ENCODE measurements at places on chromosomes 3 and 15.

DNA sequence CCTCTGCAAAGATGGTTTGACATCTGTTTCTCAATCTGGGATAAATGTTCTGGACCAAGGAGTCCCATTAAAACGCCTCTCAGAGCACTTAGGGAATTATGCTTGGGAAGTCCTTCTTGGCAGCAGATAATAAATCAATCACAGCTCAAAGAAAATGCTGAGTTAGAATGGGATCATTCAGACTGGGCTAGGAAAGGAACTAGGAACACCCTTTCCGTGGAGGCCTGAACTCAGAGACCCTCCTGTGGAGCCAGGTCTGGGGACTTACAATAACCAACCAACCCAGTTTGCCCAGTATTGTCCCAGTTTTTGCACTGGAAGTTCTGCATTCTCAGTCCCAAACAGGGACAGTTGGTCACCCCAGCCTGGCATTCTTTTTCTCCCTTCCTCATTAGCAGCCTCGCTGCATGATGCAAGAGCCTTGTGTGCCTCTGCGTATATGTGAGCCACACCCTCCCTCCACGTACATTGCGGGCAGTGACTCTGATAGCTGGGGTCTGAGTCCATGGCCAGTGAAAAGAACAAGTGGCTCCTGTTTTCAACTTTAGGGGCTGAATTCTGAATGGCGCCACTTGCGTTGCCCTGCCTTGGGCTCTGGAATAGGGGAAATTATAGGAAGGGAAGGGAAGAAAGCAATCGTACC lies 88.7 kb downstream of the SEMA5B start:
- DNase-seq: no peak

DNA sequence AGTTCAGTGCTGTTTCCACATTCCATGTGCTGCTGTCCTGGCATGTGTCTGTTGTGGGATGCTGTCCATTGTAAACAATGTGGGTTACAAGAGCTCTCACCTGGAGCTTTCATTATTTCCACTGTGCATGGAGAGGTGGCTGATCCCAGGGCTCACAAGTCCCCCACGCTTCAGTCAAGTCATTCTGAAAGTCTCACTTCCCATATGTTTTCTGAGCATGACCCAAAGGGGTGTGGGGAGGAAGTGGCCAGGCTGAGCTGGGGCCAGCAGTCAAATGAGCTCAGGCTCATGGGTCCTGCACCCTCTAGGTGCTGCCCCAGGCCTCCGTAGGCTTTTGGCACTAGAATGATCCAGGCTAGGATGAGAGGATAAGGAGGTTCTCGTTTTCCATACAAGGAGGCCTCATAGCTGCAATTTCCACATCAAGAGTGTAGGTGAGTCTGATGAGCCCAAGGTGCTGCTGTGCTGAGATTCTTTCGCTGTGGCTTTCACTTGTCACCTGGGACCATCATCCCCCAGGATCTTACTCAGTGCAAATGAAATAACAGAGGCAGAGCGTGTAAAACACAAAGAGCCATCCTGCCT lies 22.0 kb downstream of the STARD5 start:
- DNase-seq: no peak

GRCh38 chr3:176375519-176375918 lies 821.8 kb downstream of the TBL1XR1 start:
- DNase-seq: no peak

- no peak for DNase-seq
Measured at GRCh38 chr15:65362491-65362890, 15.3 kb downstream of the IGDCC3 start.

DNA sequence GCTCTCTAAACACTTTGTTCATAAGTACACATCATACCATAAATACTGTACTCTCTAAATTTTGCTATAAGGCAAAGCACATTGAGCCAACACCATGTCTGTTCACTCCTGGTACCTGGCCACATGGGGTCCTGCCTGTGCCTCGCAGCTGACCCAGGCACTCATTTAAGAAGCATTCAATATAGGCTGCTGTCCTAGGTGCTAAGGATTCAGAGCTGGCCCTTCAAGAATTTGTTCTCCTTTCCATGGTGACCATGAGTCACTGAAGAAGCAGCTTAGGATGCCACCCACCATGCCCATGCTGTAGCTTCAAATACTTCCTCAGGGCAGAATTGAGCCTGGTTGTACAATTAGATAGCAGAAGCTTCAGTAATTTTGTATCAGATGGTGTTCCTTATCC lies 119.2 kb upstream of the ZBED2 start:
- DNase-seq: no peak

GRCh38 chr3:99483841-99484240 lies 154.6 kb upstream of the COL8A1 start:
- DNase-seq: no peak

GRCh38 chr3:138609898-138610266 lies 1.3 kb downstream of the FAIM start:
- DNase-seq: no peak

GRCh38 chr15:74262625-74263024 lies 26.5 kb downstream of the CCDC33 start:
- DNase-seq: no peak

GRCh38 chr3:100113723-100114412 lies 433 bp downstream of the FILIP1L start:
- no peak for DNase-seq

DNA sequence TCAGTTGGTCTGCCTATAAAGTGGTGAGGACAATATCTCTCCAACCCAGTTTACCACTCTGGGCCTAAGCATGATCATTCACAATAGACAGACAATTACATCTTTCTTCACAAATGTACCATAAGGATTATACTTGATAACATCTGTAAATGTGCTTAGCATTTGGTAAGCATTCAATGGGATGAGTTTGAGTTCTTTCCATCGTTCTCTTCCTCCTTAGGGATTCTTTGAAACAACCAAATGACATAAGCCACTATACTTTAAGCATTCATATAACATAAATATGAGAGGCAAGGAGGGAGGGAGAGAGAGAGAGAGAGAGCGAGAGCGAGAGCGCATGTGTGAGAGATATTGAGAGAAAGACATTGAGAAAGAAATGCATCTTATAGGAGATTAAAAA lies 303.3 kb upstream of the CBLB start:
- no peak for DNase-seq

DNA sequence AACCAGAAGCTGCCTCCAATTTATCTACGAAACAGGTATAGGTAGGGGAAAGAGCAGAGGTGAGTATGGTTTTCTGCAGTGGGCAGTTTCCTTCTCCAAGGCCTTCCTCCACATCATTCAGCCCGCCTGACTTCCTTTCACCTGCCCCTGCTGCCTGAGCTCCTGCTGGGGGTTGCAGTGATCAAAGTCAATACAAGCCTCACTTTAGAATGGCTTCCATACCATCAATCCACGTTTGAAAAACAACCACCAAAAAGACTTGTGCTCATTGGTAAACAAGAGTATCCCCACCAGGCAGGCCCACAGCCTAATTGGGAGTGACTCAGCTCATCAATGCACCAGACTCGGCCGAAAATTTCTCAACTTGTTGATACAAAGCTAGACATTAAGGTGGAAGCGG lies 159.9 kb downstream of the MAGI1 start:
- no peak for DNase-seq

DNA sequence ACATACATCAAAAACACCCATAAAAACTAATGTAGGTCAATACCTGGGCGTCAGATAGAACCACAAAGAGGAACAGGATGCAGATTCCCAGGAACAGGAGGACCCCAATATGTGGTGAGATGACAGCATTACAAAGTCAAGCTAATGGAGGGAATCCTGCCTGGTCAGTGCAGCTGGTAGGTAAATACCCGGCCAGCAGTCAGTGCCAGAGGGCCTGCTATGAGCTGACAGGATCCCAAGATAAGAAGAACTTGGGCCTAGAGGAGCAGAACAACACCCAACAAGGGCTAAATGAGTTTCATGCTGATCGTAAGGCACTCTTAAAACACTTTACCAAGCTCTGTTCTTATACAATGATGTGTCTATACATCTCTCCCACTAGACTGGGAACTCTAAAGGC lies 61.2 kb upstream of the KCNMB2 start:
- DNase-seq: no peak

DNA sequence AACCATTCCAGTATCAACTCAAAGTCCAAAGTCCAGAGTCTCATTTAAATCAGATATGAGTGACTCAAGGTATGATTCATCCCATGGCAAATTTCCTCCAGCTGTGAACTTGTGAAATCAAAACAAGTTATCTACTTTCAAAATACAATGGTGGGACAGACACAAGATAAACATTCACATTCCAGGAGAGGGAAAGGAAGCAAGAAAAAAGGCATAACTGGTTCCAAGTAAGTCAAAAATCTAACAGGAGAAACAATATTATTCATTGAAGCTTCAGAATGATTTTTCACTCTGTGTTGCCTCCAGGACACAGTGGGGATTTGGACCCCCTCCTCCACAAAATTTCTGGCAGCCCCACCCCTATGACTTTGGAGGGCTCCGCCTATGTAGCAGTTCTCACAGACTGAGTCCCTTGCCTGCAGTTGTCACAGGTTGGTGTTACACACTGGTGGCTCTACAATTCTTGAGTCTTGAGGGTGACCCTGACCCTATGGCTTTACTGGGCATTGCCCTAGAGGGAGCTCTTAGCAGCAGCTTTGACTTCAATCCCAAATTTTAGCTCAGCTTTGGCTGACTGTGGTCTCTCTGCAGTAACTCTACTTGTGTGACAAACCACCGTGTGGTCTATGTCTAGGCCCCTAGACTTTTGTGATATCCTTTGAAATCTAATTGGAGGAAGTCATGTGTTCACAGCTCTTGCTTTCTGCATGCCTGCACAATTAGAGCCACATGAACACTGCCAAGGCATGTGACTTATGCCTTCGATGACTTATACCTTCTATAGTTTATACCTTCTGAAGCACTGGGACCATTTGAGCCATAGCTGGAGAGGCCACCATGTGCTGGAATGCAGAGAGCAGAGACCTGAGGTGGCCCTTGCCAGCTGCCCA lies 644.2 kb downstream of the GRM7 start:
- peak; percentile 8 for DNase-seq

GRCh38 chr3:38985581-38985980 lies 66.2 kb downstream of the SCN11A start:
- DNase-seq: no peak

GRCh38 chr3:185680231-185680630 lies 94.1 kb downstream of the SENP2 start:
- peak; percentile 29 for DNase-seq

DNA sequence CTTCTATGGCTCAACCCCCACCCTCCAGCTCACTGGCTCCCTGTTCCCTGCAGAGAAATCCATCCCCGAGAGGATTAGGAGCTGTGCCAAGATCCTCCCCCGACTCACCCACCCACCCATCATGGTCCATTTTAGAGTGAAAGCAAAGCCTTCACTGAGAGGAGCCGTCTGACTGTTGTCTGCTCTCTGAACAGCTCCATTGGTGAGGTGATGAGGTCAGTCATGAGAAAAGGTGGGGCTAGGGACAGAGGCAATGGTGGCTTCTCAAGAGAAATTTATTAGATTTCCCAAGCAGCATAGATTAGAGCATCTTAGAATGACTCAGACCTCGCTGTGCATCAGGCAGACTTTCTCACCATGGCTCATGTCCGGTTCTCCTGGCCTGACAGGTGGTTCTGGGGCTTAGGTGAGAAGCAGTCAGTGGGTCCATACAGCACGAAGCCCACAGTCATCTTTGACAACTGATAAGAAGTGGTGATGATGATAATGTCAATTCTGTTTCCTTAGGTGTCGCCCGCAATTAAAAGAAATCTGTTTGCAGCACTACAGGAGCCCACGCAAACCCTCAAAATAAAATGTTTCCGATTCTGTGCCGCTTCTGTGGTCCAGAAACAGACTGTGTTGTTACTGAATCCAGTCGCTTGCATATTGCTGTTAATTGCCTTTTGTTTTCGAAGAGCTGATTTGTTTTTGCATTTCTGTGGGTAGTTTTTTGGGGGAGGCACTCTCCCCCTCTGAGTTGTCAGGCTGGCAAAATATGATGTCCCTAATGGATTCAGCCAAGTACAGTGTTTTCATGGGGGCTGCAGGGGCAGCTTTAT lies 24.8 kb upstream of the RHO start:
- DNase-seq: no peak

DNA sequence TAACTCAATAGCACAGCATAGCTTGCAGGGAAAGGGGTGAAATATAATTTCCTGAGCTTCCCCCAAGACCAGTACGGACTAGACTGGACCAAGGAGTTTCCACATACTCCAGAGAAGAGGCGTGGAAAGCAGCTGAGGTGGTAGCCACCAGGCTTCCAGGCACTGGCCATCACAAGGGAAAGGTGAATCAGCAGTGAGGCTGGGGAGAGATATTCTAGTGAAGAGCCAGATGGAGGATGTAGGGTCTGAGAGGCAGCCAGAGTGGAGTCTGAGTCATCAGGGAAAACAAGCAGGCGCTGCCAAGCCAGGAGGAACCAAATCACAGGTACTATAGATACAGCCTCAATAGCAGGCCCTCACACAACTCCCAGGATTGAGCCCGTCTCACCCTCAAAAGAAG lies 9.6 kb upstream of the RASA2 start:
- DNase-seq: no peak

DNA sequence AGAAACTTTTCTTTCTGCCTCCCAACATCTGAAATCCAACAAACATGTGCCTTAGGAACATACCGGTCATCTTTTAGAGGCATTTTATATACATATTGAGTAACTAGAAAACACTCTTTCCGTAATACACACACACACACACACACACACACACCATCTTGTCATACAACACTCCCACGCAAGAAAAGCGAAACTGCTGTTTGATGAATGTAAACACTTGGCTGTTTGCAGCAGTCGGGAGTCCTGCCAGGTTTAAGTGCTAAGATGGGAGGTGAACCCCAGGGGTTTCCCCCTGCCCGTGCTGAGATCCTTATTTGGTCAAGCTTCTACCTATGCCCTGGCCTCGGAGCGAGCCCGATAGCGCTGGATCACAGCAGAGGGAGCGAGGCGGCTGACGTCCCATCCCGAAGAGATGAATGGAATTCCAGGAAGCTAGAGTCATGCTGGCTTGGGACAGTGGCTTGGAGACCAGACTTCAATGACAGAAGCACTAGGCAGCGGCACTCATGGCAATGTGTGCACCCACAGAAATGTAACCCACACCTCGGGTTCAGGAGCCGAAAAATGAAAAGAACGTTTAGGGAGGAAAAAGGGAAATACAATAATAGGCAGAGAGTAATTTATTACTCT lies 1.3 kb upstream of the THBS1 start:
- peak; percentile 86 for DNase-seq

DNA sequence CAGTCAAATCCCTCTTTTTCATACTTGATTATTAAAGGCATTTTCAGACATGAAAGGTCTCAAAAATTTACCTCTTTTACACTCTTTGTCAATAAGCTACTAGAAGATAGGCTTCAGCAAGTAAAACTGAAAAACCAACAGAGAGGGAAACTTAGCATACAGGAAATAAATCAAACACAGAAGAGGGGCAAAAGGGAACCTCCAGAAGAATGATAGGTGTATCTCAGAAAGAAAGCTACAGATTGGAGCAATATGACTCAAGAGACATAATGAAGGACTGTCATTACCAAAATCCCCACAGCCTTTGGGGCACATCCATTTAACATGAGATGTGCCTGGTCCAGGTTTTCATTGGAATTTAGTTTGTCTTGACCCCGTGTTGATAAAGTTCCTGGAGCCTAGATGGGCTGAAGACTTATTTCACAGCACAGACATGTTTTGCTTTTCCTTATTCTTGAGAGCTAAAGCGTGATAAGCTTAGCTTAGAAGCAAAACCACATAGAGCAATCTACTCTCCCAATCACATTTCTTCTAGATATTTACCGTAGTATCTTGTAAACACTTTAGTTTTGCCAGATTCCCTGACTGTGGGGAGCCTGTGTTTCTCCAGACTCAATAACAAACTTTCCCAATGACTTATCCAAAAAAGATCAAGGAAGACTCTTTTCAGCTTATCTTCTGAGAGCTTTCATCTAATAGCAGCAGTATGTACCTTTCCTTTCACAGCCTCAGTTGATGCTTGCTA lies 11.7 kb downstream of the LRRFIP2 start:
- no peak for DNase-seq
